ENCODE measurements at places on chromosomes 7 and 10.

DNA sequence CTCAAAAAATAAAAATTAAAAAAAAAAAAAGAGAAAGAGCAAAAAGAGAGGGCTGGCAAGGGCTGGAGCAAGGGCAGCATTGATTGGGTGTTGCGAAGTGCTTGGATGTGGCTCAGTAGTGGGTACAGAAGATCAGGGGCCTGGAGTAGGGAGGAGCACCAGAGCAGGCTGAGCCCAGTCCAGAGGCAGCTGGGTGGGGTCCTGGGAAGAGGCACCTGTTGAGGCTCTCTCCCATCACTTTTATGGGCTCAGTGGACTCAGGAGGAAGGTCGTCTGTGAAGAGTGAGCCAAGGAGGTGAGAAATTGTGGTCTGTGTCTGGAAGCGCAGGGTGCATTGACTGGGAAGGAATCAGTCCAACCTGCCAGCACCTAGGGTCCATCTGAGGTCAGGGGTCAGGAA lies 11.8 kb upstream of the ZMIZ2 start:
- no peak for DNase-seq

DNA sequence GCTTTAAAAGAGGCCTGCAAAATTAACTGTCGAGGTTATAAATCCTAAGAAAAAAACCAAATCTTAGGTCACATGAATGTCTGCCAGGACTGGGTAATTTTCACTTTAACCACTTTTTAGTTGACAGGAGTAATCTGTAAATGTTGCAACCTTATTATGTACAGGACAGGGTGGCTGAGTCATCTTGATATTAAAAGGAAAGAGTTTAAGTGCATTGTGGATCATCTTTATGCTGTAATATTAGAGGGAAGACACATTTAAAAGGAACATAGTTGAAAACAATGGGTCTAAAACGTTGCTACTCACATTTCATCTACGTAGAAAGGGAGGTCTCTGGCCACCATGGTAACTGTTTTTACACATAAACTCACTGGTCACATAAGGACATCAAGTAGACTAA lies 115.5 kb downstream of the LSMEM1 start:
- no peak for DNase-seq

DNA sequence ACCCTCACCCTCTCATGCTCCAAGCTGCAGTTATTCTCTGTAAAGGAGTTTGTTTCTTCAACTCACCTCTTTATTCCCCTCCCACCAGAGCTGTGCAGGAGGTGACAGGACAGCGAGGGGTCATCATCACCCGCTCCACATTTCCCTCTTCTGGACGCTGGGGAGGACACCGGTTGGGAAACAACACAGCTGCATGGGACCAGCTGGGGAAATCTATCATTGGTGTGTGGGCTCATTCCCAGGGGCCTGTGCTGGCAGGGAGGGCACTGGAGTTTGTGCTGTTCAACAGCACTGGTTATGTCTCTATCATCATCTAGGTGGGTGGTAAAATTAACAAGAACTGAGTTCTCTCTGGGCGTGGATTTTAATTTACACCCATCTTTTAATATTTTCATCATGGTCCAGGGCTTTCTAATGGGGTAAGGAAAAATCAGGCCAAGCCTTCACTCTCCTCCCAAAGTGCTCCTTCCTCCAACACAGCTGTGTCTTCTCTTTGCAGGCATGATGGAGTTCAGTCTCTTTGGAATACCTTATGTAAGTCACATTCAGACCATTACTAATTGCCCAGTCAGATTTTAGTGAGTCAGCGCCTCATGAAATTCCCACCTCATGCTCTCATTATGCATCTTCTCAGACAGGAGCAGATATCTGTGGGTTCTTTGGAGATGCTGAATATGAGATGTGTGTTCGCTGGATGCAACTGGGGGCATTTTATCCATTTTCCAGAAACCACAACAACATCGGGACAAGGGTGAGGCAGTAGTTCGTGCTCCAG lies 61.6 kb downstream of the PRSS58 start:
- DNase-seq = no peak

GRCh38 chr7:30406664-30407425 lies 71.7 kb downstream of the NOD1 start:
- no peak for DNase-seq

- DNase-seq = no peak
Measured at GRCh38 chr10:33306126-33306525, 28.3 kb downstream of the NRP1 start.

DNA sequence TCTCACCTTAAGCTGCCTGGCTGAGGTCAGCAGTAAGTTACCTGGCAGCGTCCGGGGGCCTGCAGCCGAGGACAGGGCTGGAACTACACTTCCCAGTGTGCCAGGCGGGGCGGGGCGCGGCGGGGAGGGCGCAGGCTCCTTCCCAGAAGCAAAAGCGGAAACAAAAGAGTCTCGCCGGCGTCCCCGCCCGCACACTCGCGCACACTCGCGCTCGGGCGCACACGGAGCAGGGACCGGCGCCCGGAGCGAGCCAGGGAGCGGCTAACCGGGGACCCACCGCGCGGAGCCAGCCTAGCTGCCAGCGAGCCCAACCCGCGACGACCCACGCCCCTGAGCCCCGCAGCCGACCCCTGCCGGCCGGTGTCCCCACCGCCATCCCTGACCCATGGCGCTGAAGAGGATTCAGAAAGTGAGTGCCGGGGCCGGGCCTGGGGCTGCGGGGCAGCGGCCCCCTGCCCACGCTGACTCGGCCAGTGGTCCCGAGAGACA lies at the start of gene UBE2D1:
Gene UBE2D1 (plus strand): TSS at position 190 of the 489 bp plus-strand sequence. CDS start 196 bp downstream, at position 386.
- DNase-seq = peak; percentile 94

GRCh38 chr10:16945593-16945992 lies 128.4 kb upstream of the RSU1 start:
- DNase-seq = peak; percentile 22

- DNase-seq = peak; percentile 75
Measured at GRCh38 chr10:112958275-112958995, 8.4 kb downstream of the TCF7L2 start.

GRCh38 chr7:134298902-134299683 lies 17.6 kb downstream of the SLC35B4 start:
- no peak for DNase-seq

DNA sequence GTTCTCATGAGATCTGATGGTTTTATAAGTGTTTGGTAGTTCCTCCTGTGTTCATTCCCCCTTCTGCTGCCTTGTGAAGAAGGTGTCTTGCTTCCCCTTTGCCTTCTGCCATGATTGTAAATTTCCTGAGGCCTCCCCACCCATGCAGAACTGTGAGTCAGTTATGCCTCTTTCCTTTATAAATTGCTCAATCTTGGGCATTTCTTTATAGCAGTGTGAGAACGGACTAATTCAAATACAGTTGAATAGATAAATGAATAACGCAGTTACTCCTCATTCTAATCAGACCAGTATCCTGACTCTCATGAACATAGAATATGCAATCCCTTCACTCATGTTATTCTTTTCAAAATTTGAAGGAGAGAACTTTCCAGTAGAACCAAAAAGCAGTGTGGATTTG lies 375.0 kb upstream of the FZD8 start:
- no peak for DNase-seq

- no peak for DNase-seq
Measured at GRCh38 chr10:72542396-72542815, 83.5 kb downstream of the MICU1 start.

DNA sequence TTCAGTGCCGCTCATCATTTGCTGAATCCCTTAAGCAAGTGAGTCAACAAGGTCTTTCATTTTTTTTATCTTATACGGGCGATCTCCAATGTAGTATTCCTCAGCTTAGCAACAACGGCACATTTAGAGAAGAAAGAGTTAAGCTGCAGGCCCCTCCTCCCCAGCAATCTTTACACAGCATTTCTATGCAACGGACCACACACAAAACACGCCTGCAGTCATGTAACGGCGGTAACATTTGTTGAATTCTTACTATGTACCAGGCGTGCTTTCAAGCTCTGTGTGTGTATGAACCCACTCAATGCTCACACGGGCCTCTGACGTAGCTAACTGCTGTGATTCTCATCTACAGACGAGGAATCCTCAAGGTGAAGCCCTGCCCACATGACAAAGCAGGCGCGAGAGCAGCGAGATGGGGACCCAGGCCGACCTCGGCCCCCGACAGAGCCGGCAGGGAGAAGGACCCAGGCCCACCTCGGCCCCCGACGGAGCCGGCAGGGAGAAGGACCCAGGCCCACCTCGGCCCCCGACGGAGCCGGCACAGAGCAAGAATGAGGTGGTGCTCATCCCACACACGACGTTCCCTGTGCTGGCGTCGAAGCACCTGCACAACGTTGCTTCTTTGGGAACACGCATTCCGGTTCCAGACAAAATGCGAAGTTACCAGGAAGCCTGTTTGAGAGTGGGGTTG lies 240.7 kb downstream of the ZMYND11 start:
- no peak for DNase-seq

Data from AG20443 (cell line).